Panc1 (cell line): ENCODE measurements at places on chromosomes 13 and 19.

- no peak for DNase-seq
Observed at GRCh38 chr13:104571893-104572229, 1505.6 kb upstream of the SLC10A2 start.

DNA sequence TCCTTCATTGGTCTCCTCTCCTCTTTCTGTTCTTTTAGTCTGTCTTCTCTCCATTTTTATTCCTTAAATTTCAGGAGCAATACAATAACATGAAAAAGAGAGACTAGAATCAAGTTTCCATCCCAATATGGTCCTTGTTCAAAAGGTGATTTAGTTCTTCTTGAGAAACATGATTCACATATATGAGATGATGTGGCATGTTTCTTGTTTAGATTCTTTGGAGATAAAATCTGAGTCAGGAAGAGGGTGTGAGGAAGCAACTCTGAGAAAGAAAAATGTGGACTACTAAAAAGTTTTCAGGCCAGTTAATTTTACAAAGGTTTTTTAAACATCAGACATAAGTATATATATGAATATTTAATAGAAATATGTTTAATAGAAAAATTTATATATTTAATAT lies 231.4 kb downstream of the OXGR1 start:
- DNase-seq, result no peak

GRCh38 chr13:31649766-31650165 lies 89.6 kb upstream of the RXFP2 start:
- no peak for DNase-seq

GRCh38 chr19:9789066-9789465 lies 20.5 kb upstream of the ZNF846 start:
- no peak for DNase-seq

DNA sequence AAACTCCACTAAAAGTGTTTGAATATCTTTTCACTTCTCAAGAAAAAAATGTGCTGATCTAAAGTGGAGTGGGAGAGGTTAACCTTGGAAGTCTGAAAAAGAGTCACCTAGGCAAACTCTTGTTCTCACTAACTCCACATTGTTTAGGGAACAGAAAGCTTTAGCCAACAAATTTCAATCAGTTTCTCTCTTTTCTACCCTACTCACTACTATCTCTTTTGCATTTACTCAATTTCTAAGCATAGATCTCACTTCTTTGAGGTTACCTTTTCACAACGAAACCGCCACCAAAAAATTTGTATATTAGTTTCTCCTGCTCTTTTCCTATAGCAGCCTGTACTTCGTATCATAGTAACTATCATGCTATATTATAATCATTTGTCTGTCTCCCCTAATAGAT lies 6.3 kb downstream of the NHLRC3 start:
- DNase-seq, result no peak

- DNase-seq, result no peak
Observed at GRCh38 chr13:50107205-50107604, 92.0 kb downstream of the KCNRG start.

- DNase-seq, result no peak
Observed at GRCh38 chr13:82627183-82627582, 1255.1 kb downstream of the SLITRK1 start.

- no peak for DNase-seq
Observed at GRCh38 chr13:44331446-44331845, 42.2 kb upstream of the SERP2 start.

DNA sequence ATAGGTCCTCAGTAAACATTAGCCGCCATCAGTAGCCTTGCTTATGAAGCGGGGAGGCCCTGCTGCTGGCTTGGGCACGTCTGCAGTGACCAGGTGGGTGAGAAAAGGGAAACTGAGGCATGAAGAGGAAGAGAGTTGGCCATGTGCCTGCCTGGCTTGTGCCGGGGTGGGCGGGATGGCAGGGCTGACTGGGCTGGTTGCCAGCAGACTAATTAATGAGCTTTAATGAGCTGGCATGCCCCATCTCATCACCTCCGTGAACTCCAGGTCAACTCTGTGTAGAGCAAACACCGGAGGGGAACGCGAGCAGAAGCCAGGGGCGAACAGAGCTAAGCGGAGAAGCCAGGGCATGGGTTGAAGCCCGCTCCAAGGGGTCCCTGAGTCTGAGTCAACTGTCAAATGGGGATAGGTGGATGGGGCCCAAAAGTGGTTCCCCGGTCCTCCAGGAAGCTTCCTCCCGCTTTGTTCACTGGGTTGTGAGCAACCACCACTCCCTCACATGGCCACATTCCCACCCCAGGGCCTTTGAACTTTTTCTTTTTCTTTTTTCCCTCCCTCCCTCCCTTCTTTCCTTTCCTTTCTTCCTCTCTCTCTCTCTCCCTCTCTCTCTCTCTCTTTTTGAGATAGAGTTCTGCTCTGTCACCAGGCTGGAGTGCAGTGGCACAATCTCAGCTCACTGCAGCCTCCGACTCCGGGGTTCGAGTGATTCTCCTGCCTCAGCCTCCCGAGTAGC lies 8.7 kb downstream of the NR2F6 start:
- no peak for DNase-seq

DNA sequence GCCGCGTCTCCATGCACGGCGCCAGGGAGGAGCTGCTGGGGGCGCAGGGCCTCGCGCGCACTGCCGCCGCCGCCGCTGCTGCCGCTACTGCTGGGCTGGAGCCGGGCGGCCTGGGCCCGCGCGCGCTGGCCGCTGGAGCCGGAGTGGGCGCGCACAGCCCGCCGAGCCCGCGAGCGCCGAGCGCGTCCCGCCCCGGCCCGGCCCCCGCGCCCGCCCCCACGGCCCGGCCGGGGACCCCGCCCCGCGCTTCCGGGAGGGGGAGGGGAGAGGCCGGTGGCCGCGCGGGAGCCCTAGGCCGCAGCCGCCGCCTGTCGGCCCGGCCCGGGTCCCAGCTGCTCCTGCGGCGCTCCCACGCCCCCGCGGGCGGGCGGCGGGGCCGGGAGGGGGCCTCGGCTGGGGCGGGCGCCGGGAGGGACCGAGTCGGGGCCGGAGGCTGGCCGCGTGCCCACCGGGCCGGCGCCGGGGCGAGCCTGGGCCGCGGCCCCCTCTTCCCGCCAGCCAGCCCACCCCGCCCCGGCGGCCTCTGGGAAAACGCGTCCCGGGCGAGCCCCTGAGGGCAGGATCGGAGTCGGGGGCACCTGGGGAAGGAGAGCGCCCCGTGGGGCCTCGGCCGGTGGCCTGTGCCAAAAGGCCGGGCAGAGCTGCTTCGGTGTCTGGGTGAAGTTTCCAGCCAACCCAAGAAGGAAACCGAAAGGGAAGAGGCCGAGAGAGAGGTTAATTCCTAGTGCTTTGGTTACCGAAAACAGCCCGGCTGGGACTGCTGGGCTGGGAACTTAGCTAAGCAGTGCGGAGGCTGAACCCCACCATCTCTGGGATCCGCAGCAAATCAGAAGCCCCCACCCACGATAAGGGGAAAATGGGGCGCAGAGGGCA lies at the start of gene STK24:
Gene STK24, minus strand, starts transcription at position 145 of the 873 bp plus-strand sequence. CDS start 321 bp downstream, outside the sequence.
- DNase-seq, result no peak

DNA sequence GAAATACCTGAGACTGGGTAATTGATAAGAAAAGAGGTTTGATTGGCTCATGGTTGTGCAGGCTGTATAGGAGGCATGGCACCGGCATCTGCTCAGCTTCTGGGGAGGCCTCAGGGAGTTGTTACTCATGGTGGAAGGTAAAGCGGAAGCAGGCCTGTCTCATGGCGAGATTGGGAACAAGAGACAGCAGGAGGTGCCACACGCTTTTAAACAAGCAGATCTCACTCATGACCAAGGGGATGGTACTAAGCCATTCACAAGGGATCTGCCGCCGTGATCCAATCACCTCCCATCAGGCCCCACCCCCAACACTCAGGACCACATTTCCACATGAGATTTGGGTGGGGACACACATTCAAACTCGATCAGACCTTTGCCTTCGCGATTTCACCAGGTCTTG lies 86.2 kb downstream of the ANKRD10 start:
- DNase-seq, result no peak

- DNase-seq, result no peak
Observed at GRCh38 chr19:1394252-1395193, 6.8 kb downstream of the GAMT start.
